Activated CD4-positive, alpha-beta memory T cell treated with anti-CD3 and anti-CD28 coated beads, Interleukin-2, amount 10 ng/mL, durations not matched to agents 7 days and 5 days (primary cell): ENCODE measurements at places on chromosomes 7 and 10. TPM values are rescaled to one million over a fixed set of nuclear protein-coding genes. Genes with fewer than 3 reads are reported as not detected.

Gene EPC1
- 43.0 TPM for total RNA-seq

Gene DYDC2
- not detected for total RNA-seq

GRCh38 chr7:128221929-128222403 lies 19.1 kb upstream of the LEP start:
- no peak for DNase-seq

DNA sequence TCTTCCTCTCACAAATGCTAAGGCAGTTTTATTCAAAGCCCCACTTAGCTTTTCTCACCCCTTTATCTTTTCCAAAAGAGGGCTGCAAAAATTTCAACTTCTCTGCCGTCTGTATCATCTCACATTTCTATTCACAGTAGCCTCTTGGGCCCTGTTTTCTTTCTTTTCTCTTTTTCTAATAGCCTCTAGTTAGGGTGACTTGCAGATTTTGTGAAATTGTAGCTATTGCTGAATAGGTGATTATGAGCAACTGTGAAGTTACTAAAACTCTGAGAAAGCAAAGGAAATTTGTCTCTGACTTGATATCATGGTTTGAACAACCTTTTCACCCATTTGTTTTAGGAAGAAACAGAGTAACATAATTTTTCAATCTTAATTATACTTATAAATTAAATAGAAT lies 29.2 kb downstream of the EXOC4 start:
- DNase-seq: no peak

DNA sequence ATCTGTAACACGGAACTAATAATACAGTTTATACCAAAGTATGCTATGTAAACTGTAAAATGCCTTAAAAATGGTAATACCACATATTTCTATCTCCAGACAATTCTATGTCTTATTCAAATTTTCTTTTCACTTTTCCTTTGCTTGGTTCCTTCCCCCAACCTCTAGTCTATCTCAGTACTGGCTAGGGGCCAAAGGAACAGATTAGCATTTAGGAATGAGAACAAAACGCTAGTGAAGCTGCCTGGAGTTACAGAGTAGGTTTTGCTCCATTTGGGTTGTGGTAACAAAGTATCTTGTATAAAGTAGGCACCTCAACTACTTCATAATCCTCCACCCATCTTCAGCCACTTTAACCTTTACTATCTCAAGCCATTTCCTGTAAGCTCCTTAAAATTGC lies 94.1 kb downstream of the HBP1 start:
- DNase-seq: no peak
